ENCODE measurements at places on chromosomes 11 and 22.

DNA sequence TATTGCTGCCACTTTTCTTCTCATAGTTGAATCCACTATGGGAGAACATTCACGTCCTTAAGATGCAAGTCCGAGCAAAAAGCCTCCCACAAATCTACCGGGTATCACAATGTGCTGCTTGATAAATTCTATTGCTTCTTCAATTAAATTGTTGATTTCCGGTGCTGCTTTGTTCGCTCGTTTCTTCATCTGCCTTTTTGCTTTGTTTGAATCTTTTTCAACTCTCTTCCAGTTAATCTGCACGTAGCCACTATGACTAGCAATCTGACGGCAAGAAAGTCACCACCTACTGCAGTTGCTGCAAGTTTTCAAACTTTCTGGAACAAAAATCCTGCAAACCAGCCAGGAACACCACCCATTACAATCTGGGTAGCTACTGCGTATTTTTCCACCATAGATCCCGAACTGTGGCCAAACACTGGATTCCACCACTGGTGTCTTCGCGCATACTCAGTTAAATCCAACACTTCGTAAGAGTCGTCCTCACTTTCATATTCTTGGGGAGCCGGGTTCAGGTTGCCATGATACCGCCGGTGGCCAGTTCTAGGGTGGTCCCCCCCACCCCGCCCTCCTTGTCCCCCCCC lies 59.1 kb downstream of the CLMP start:
- DNase-seq, result no peak

- DNase-seq, result peak; percentile 4
Observed at GRCh38 chr11:72575533-72576242, 98.5 kb downstream of the PDE2A start.

GRCh38 chr11:84947970-84948580 lies 679.1 kb downstream of the DLG2 start:
- DNase-seq, result no peak

DNA sequence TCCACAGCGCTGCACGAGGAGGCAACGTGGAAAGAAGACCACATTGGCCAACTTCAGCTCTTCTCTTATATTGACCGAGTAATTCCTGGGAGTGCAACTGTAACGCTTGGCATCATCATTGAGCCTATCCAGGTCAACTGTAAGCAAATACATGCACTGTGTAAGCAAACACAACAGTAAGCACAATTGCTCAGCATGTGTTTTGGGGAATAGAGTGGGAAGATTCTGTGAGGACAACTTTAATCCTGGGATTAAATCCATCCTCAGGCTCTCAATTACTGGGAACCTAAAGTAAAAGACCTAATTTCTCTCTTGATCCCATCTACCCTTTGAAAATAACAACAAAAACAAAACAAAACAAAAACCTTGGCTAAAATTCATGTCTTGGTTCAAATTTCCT lies 109.5 kb upstream of the DDI1 start:
- DNase-seq, result no peak

- DNase-seq, result peak; percentile 66
Observed at GRCh38 chr11:62546244-62546928, at the start of gene AHNAK. Gene AHNAK, minus strand, starts transcription at chr11:62546806. Its CDS starts 10,708 bp downstream, at chr11:62536098.

DNA sequence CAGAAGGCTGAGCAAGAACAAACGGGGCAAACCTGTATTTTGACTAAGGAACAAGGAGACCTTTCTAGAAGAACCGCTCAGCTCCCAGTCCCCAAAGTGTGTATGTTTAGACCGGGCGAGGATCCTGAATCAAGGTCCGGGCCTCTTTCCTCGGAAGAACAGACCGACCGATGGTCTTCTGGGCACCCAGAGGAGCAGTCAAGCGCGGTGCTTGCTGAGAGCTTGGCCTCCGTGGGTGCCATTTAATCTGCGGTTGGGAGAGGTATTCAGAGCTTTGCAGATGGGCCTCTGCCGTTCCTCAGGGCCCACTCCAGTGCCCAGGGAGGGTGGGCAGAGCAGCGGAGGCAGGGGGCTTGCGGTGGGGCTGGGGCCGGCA lies 26.5 kb upstream of the ATXN10 start:
- DNase-seq, result no peak

DNA sequence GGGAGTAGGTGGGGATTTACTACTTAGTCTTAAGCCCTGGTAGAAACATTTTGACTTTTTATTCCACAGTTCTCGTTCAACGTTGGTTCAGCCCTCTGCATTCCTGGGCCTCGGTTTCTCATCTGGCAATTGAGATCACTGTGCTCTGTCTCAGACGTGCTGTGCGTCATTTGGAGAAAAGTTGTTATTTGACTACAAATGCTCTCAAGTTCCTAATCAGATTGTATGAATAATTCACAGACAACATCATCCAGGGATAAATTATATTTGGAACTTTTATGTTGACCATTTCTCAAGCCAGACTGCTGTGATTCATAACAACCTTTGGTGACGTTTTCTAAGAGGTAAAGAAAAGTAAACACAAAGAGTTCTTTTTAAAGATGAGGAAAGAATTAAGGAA lies 69.2 kb downstream of the BLID start:
- no peak for DNase-seq

DNA sequence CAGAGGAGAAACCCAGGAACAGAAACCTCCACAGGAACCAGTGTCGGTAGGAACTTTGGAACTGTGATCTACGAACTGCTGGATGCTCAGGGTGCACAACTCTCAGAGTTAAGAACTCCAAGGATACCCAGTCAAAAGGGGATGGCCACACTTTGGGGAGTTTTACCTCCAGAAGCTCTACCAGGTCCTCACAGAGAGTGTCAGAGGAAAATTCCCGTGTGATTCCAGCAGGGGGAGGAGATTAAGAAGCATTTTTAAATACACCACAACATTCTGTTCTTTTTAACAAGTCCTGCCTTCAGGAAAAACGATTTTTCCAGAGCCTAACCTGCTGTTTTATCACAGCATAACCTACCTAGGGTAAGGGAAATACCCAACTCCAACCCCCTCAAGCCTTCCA lies 104.0 kb downstream of the SOX6 start:
- no peak for DNase-seq

GRCh38 chr22:19878461-19879245 lies 24.0 kb upstream of the GNB1L start:
- no peak for DNase-seq

- DNase-seq, result no peak
Observed at GRCh38 chr11:33577204-33577603, 123.4 kb downstream of the C11orf91 start.

GRCh38 chr11:57424792-57425564 lies 1.9 kb downstream of the SLC43A3 start:
- peak; percentile 64 for DNase-seq

GRCh38 chr11:121749691-121750090 lies 296.9 kb upstream of the SORL1-AS1 start:
- no peak for DNase-seq

GRCh38 chr22:36452250-36452977 lies 29.0 kb downstream of the TXN2 start:
- DNase-seq, result no peak

GRCh38 chr11:83702796-83703195 lies 416.6 kb upstream of the CCDC90B start:
- DNase-seq, result no peak

GRCh38 chr11:34432822-34433221 lies 5.9 kb upstream of the CAT start:
- no peak for DNase-seq

DNA sequence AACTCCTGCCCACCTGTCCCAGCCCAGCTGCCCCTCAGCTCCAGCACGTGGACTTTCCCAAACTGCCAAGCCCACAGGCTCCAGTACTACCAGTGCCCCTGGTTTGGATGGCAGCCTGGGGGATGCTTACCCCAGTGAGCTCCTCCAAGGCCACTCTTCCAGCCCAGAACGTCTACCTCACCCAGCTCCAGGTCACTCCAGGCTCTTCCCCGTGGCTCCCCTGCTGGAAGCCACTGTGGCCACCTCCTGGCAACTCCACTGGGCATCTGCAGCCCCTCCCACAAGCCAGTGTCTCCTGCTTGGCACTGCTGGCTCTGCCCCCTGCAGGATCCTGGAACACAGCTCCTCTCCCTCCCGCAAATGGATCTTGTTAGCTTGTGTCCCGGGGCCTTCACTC lies 29.3 kb downstream of the LMO1 start:
- no peak for DNase-seq

GRCh38 chr11:66509131-66509561 lies 1.3 kb upstream of the BBS1 start:
- no peak for DNase-seq

DNA sequence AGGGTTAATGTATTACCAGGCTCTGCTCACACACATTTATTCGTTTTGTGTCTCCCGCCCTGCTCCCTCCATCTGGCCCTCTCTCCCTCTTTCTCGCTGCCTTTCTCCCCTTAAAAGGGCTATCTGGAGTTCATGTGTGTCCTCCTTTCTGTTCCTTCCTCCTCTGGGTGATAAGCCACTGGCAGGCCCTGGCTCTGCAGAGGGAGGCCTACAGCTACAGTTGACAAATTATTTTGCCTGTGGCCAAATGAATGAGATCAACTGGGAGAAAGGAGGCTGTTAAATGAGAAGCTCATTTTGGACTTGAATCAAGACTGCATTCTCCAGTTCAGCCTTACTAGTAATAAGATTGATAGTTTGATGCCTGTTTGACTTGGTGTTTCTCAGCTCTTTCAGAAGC lies 17.5 kb upstream of the OPCML start:
- DNase-seq, result no peak

- DNase-seq, result no peak
Observed at GRCh38 chr11:99537681-99538080, 516.9 kb downstream of the CNTN5 start.

DNA sequence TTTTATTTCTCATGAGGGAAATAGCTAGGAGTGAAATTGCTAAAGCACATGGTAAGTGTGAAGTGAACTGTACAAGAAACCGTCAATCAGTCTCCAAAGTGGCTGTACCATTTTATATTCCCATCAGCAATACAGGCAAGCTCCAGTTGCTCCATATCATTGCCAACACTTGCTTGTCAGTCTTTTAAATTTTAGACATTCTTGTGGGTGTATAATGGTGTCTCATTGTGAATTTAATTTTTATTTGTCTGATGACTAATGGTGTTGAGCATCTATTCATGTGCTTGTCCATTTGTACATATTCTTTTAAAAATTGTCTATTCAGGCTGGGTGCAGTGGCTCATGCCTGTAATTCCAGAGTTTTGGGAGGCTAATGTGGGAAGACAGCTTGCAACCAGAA lies 34.1 kb upstream of the SMCO4 start:
- no peak for DNase-seq

- no peak for DNase-seq
Observed at GRCh38 chr11:60932605-60933356, 8.5 kb downstream of the TMEM132A start.

DNA sequence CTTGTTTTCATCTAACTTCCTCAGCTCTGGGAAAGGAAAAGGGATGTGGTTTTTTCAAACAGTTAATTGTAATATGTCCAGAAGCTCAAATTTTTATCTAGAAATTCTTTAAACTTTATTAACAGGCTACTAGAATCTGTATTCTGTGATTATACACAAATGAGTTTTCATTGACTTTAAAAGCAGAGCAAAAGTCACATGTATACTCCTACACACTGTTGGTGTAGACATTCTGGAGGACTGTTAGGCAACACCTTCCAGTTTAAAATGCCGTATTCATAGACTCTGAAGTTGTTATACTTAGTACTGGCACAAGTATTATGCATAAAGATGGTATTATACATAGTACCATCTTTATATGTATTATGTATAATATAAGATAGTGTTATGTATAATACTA lies 64.9 kb downstream of the SPECC1L start:
- no peak for DNase-seq

GRCh38 chr11:122803306-122803705 lies 35.0 kb upstream of the CRTAM start:
- no peak for DNase-seq

Data from GM12892 (cell line).